ENCODE measurements at places on chromosomes 5 and 9.

- DNase-seq, result peak; percentile 70
These were observed 156.9 kb downstream of the PAM start for GRCh38 chr5:102911973-102912372.

DNA sequence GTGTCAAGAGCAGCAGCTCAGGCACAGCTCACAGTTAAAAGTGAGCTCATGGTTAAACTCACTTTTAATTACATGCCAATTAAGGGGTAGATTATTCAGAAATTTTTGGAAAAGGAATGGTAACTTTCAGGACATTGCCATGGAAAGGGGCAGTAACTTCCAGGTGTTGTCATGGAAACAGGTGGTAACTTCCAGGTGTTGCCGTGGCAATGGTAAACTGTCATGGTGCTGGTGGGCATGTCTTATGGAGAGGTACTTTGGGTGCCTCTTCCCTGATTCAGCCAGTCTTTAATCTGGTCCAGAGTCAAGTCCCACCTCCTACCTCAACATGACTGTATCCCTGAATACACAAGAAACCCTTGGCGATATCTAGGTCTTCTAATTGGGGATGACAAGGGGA is 223.2 kb upstream of the TAS2R1 start:
- no peak for DNase-seq

DNA sequence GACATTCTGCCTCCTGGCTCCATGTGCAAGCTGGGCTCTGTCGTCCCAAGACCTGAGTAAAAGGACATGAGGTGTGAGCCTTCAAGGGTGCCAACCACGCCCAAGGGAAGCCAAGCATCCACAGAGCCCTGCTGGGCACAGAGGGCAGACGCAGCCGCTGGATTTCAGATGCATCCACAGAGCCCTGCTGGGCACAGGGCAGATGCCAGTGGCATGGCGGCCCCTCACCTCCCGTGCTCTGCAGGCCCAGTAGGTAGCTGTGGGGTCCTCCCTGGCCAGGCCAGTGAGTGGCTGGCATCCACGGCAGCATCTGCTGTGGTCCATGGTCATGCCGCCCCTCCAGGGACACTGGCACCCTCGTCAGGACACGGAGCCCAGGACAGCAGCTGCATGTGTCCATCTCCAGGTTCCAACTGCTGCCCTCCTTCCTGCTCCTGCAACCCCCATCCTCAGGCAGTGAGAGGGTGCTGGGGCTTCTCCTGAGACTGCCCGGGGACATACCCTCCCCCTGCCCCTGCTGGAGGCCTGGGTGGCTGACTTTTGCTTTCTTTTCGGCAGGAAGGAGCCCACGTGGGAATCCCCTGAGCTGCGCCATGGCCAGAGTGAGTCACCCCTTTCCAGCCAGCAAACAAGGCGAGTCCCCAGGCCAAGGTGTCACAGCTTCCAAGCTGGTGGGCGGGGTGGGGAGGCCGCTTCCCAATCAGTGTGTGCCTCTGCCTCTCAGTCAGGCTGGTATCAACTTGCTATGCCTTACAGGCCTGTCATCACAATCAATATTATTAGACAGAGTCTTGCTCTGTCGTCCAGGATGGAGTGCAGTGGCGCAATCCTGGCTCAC is 4.0 kb upstream of the TRAF2 start:
- peak; percentile 85 for DNase-seq

DNA sequence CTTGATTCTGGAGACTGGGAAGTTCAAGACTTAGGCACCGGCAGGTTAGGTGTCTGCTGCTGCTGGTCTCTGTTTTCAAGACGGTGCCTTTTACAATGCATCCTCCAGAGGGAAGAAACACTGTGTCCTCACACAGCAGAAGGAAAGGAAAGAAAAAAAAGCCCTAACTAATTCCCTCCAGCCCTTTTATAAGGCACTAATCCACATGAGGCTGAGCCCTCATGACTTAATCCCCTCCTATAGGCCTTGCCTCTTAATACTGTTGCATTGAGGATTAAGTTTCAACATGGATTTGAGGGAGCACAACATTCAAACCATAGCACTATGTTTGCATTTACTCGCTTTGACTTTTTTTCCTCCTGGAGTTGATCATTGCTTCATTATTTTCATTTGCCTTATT is 585.9 kb downstream of the TLR4 start:
- DNase-seq, result no peak
